ENCODE measurements at places on chromosomes 3 and 15.

- DNase-seq = no peak
Observed at GRCh38 chr3:71149959-71150954, 433.3 kb downstream of the FOXP1 start.

- no peak for DNase-seq
Observed at GRCh38 chr15:92608866-92609700, 46.5 kb downstream of the FAM174B start.

DNA sequence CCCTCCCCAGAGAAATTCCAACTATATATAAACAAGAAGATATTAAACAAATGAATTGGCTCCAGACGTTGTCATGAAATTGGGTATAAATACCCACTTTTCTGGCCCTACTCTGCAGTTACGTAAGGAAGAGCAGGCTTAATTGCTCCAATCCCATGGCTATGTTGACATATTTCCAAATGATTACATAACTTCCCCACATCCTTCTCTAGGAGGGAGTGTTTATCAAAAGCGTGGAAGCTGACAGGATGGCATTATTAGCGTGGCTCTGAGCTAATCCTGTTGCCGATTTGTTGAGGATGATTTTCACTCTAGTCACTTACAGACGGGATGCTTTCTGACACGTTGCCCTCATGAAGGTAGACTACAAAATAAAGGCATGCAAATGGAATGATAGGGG lies 347.5 kb upstream of the TMCO5A start:
- DNase-seq = no peak

DNA sequence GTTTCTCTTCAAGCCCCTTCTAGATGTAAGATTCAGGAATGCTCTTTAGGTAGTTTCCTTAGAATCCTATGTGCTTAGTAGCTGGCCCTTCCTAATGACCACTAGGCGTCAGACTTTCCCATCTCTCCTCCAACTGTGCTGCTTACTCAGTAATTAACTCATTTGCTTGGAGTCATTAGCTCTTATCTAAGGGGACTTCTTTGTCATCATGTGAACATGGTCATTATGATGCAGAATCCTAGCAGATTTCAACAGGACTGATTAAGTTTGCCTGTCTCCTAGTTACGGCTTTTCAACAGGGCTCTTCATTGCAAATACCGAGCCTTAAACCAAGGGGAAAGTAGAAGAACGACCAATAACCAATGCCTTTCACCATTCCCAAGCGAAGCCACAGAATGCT lies 46.4 kb downstream of the GJD2 start:
- DNase-seq = no peak

DNA sequence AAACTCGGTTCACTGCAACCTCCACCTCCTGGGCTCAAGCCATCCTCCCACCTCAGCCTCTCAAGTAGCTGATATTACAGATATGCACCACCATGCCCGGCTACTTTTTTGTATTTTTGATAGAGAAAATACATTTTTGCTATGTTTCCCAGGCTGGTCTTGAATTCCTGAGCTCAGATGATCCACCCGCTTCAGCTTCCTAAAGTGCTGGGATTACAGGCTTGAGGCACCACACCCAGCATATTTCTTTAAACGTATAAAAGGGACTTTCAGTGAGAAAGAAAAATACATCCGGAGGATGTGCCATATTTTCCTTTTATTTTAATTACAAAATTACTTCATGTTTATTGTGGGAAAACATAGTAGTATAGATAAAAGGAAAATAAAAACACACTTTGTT lies 55.2 kb downstream of the RPL39L start:
- no peak for DNase-seq

GRCh38 chr3:39068556-39068955 lies 16.7 kb downstream of the WDR48 start:
- DNase-seq = no peak

DNA sequence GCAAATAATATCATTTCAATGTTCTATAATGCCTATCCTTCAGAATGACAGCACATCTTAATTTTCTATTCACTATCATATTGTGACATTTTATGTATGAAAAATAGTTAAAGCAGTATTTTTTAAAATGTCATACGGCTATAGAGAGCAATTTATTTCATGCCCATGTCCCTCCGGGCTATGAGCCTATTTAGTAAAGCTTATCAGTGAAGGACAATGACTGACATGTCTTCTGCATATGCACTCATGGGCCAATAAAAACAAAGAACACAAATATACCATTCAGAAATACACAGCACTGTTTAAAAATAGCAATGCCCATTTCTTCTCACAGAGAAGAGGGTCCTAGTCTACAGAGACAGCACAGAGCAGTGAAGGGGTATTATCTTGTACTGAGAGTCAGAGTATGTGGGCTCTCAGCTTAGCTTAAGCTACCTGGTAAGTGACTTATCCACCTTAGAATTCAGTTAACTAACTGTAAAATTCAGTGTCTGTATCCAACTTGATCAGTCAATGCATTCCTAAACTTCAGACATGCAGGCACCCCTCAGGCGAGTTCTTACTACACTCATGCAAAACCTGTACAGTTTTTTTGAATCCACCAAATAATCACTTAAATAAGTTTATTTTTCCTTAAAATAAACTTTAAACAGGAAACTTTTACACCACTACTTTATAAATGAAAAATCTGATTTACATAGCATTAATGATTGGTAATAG lies 9.0 kb downstream of the GOLIM4 start:
- DNase-seq = no peak

DNA sequence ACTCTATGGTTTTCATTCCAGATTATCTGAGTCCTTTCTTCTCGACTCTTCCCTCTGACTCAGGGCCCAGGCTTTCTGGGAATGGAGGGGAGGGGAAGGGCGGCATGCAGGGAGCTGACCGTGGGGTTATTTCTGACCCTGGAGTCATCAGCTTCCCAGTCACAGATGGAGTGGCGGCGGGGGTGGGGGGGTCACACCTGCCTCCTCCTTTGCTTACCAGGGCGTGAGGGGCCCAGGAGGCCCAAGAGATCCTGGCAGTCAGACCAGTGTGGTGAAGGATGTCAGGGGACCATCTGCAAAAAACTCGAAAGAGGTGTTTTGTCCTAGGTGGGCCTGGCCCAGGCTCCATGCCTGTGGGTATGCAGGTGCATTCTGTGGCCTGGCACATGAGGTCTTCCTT lies 996 bp upstream of the XIRP1 start:
- DNase-seq = no peak

DNA sequence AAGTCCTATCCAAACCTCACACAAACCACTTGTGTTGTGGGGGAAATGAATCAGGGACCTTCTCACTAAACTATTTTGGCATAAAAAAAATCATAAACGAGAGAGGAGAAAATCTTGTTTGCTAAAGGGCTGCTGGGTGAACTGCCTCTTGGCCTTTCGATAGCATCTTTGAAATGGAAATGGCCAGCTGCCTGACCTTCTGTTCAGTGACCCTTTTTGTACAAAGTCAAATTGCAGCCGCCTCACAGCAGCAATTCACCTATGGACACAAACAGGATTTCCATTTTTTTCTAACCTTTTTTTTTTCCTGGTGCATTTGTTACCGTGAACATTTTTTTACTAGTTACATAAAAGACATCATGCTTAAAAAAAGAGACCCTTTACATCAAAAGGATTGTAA lies 89.0 kb upstream of the ONECUT1 start:
- no peak for DNase-seq

DNA sequence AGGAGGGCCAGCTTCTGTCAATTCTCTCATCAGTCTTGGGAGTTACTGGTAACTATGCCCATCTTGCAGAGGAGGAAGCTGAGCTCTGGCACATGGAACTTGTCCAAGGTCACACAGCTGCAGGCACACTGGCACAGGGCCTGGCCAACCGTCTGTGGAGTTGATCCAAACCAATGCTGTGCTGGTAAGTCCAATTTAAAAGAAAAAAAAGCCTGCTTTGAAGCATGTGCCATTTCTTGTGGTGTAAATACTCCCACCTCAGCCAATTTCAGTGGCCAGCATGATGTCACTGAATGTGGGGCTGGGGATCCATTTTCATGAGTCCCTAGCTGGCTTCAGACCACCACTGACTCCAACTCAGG lies 83.4 kb downstream of the CHSY1 start:
- no peak for DNase-seq

- no peak for DNase-seq
Observed at GRCh38 chr15:99165956-99166689, 61.2 kb downstream of the SYNM start.

DNA sequence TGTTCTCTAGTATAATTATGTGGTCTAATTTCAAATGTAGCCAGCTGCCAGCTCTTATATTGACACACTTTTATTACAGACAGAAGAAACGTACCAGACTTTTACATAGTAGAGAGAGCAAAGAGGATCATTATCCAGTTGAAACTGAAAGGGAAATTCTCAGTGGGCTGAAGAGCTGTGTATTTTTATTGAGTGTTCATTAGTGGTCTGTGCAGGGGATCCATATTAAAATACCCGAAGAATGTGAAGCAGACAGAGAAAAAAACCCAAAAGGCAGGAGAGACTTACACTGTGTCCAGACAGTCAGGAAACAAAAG lies 41.3 kb downstream of the MYRIP start:
- DNase-seq = no peak

DNA sequence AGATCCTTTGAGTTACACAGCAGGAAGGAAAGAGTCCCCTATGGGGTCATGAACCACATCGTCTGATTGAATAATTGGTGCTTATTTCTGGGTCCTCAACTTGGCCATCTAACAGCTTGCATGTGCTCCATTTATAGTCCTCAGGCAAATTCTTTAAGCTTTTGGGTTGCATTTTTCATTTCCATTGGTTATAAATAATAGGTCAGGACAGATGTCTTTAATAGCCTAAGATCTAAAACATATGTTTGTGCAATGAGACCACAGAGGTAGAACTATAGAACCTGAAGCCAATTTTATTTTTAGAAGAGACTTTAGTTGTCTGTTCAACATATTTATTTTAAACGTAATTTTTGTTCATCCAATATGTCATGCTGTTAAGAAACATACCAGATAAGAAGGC lies 43.2 kb downstream of the CD200R1L start:
- DNase-seq = no peak

Data from T-helper 17 cell (primary cell).